ENCODE measurements at places on chromosomes 7 and 10.

DNA sequence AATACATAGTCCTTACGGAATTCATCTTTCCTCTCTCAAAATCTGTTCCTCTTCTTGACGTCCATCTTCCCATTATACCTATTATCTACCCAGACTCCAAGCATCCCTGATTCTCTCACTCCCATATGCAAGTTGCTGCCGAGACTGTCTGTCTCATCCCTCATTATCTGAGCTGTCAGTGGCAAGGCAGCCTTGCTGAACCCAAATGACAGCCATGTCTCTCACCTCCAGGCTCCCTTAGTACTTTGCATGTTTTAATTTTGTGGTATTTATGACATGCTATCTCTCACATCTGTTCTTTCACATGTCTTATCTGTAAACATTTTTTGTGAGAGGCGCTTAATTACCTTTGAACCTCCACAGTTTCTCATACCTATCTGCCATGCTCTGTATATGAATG lies 54.4 kb upstream of the IFRD1 start:
- DNase-seq, result no peak

- no peak for DNase-seq
These were observed 1.0 kb downstream of the DDC start for GRCh38 chr7:50564171-50564570.

GRCh38 chr7:111823826-111824225 lies 261.5 kb upstream of the IMMP2L start:
- DNase-seq, result no peak

DNA sequence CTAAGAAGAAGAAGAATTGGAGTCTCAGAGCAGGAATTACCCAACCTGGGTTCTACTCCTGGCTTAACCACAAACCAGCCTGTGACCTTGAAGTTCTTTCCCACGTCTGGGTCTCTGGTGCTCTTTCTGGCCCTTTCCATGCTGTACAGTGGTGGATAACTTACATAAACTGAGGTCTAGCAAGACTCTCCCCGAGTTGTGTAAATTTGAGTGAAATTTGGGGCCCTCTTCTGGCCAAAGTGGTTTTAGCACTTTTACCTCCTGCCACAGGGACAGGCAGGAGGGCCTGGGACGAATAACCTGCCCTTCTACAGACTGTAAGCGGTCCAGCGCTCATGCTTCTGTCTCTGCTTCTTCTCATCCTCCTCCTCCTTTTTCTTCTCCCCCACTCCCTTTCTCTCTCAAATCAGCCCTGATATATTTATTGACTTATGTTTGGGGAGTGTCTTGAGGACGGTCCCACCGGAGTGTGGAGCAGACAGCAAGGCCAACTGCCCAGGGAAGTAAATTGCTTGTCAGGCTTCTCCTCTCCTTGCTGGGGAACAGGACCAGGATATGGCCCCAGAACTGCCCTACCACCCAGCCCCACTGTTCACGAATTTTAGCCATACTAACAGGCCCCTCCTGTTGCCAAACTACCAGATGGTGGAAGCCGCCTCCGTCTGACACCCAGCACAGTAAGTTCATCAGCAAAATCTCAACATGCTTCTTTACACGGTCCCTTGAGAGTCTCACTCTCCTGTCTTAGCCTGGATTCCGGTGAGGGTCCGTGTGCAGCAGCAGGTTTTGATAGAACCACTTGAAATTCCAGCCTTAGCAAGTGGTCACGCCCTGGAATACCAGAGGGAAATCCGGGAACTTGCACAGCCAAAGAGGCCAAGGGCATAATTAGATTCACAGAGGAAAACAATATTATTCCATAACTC lies 4.0 kb upstream of the SH3PXD2A start:
- peak; percentile 79 for DNase-seq

DNA sequence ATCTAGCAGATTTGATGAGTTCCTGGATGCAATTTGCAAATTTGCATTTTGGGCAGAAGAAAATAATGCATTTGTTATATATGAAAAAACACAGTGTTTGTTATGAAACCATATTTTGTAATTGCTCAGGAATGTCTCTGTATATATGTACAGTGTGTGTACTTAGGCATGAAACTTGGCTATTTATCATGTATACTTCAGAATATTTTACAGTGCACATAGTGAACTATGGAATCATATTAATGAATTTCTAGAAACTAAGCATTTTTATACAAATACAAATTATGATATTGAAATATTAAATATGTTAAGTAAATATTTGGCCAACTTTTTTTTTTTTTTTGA lies 107.5 kb downstream of the TWIST1 start:
- DNase-seq, result no peak

DNA sequence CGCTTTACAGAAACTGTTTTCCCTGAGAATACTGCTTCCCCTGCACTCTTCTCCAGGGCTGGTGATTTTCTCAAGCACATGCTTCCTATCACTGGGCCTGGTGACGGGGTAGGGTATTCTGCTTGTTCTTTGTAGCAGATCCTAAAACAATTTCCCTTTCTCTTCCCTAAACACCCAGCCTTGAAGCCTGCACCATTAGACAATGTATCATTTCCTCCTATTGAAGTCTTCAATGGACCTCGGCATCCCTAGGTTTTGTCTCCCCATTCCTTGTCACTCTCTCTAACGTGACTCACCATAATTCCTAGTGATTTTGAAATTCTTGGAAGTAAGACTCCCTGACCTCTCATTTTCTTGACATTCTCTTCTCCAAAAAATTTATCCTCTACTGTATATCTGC lies 109.5 kb upstream of the GHITM start:
- DNase-seq, result no peak

DNA sequence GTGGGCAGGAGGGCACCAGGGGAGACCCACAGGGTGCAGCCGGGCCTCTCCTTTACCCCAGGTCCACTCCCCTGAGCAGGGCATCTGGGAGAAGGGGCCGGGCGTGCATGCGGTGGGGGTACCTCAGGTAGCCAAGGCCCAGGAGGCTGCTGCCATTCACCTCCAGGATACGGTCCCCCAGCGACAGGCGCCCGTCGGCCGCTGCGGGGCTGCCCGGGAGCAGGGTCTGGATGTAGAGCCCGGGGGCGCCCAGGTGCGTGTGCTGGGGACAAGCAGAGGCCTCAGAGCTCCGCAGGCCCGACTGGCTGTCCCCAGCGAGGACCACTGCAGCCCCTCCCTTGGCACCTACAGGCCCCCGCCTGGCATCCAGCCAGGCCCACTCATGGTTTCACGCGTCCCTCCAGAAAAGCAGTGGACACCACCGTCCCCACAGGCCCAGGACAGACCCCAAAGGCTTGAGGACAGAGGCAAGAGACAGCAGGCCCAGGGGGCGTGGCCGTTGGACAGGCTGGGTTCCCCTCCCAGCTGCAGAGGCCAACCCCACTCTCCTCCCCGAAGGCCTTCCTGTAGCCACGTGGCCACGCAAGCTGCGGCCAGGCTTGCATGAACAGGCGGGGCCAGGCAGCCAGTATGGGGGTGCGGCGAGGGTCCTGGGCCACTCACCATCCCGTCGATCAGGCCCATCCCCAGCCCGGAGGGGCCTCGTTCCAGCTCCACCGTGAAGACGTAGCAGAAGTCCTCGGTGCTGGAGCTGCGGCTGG lies 24.3 kb downstream of the AP5Z1 start:
- peak; percentile 29 for DNase-seq

- DNase-seq, result no peak
These were observed 205.9 kb downstream of the SEC23IP start for GRCh38 chr10:120098232-120098930.

DNA sequence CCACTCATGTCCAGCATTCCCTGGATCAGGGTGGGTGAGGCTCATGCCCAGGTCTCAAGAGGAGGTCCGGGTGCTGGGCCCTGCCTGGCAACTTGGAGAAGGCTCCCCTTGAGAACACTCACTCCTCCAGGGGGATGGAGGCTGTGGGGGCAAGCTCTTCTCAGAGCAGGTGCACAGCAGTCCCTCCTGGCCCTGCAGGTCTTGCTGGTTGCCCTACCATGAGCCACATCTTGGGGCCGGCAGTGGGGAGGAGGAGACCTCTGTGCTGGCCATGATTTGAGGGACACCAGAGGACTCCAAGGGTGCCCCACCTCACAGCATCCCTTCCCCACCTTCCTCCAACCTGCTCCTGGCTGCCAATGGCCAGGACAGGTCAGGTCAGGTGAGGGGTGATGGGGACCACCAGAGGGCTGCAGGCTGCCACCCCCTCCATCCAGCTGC lies 87.4 kb upstream of the RET start:
- DNase-seq, result no peak

- no peak for DNase-seq
These were observed 251.1 kb upstream of the CSTF2T start for GRCh38 chr10:51950371-51950995.

- peak; percentile 7 for DNase-seq
These were observed 9.6 kb upstream of the CCM2 start for GRCh38 chr7:44990109-44991023.

- DNase-seq, result no peak
These were observed 1.4 kb downstream of the SKIDA1 start for GRCh38 chr10:21524131-21524525.

- DNase-seq, result no peak
These were observed 352.6 kb upstream of the GALNT17 start for GRCh38 chr7:70779321-70779720.

DNA sequence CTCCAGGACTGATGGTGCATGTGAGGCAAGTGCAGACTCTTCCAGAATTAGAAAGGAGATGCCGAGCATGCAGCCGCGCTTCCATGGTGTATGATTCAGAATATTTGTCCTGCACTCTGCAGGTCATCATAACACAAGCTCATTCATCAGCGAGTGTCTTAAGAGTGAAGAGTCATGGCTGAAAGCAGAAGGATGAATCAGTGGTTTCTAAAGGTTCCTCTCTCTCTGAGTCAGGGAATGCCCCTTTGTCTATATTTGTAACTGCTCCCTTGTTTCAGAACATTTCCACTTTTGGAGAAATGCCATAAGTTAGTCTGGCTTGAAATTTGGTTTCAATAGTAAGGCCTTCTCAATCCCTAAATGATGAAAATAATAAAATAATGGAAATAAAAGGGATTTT lies 52.3 kb downstream of the HECW1 start:
- peak; percentile 84 for DNase-seq

- no peak for DNase-seq
These were observed 86.3 kb upstream of the PIK3CG start for GRCh38 chr7:106778656-106779250.

- peak; percentile 16 for DNase-seq
These were observed 863 bp downstream of the ST8SIA6 start for GRCh38 chr10:17453373-17454091.

GRCh38 chr7:47721670-47722069 lies 139.8 kb upstream of the TNS3 start:
- no peak for DNase-seq

DNA sequence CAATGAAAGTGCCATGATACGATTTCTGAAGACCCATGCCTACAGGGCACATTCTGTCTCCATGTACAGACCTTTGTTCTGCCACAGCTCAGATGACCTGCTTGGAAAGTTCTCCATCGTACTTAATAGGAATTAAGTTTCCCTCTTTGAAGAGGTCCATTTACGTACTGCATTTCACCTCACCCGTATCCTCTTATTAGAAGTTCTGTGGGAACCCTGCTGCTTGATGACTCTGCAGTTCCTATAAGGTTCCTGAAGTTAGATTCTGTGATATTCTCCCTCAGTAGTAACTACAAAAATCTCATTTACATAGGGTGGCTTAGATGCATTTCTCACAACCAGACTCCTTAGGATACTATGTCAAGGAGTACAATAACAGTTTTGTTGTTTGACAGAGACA lies 50.9 kb downstream of the MINDY3 start:
- no peak for DNase-seq

- DNase-seq, result no peak
These were observed 50.6 kb upstream of the UBE3C start for GRCh38 chr7:157088136-157088535.

- DNase-seq, result no peak
These were observed 27.1 kb upstream of the CC2D2B start for GRCh38 chr10:95880704-95881103.

DNA sequence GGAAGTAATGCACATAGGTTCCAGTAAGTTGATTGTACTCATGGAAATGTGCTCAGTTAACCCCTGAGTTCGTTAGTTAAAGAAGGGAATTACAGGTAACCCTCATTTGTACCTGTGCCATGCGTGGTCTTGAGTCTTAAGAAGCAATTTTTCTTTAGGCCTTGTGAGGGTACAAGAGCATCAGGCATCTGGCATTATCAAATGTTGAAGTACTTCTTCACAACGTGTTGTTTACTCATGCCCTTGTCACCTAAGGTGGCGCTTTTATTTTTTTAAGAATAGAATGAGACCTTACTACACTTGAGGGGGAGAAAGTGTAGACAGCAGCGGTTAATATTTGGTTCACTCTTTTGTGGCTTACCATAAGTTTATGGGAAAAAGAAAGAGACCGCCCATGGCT lies 167.1 kb downstream of the VTI1A start:
- no peak for DNase-seq

DNA sequence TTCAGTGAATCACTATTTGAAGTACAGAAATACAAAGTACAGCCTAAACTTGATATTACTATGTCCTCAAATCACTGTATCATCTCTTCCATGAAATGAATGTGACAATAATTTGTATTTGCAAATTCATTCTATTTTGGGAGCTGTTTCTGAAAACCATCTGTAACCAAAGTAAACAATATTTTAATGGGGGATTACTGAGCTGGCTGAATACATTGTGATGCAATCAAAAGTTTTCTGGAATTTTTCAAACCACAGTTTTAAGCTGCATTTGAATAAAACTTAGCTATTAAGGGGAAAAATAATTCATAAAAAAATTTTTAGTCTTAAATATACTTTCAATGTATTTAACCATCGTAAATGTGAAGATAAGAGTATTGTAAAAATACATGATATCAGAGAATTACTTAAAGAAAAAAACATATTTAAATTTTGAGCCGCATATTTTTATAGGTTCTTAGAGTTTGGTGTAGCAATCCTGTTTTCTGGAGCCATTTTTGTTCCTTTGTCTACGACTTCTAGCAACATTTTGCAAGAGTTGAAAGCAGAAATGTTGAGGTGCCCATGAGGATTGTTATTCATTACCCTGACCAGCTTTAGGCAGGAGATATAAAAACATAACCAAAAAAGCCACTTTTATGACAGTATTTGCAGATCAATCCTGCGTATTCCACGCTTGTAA lies 45.9 kb upstream of the AGMO start:
- DNase-seq, result peak; percentile 41

GRCh38 chr7:55132550-55132889 lies 113.7 kb downstream of the EGFR start:
- no peak for DNase-seq

DNA sequence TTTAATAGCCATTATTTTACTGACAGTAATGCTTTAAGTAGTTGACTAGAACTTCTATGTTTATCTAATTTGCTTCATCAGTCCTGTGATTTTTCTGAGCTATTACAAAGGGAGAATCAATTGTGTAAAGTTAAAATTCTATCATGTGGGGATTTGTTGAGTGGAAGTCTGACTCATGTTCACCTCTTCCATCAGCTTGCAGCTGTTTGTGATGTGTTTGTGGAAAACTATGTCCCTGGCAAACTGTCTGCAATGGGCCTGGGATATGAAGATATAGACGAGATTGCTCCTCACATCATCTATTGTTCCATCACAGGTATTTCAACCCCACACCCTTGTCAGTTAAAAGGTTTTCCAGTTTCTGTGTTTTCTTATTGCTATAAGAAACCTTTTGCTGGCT lies 59.9 kb downstream of the SUGCT start:
- peak; percentile 68 for DNase-seq

- DNase-seq, result peak; percentile 87
These were observed 11.4 kb upstream of the AKR1D1 start for GRCh38 chr7:138064856-138065357.
